SIG-M5 (cell line): ENCODE measurements at places on chromosomes 1 and 21.
A peak's percentile ranks its signal among the peaks of the same experiment; 100 is the strongest.

- no peak for DNase-seq
Observed at GRCh38 chr1:54906586-54906985, 19.6 kb upstream of the DHCR24 start.

DNA sequence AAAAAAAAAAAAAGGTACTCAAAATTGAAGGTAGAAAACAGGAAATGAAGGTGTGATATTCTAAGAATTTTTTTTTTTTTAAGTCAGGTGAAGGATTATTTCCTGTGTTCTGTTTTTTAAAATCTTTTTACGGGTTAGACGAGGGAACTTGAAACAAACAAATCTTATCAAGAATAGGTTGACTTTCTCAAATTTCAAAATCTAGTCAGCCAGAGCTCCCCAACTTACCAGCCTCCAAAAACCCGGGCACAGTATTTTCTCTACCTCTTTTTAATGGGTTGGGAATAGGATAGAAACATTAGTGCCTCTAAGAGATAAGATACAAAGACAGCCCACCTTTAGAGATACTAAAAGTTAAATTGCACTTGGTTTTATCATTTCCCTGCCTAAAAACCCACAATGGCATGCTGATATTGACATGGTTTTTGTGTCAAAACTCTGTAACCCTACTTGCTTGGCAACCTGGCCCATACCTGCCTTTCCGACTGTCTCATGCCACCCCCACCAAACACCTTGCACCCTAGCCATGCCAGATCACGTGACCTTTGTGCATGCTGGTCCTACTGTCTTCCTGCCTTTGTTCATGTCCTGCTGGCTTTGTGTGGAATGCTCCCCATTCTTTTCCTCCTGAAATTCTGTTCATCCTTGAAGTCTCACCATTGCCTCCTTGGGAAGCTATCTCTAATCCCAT is 4.2 kb downstream of the RCAN3 start:
- DNase-seq: no peak

- peak; percentile 76 for DNase-seq
Observed at GRCh38 chr1:84853741-84854721, 39.0 kb downstream of the LPAR3 start.

GRCh38 chr1:9801909-9802308 is 21.9 kb downstream of the CLSTN1 start:
- no peak for DNase-seq

DNA sequence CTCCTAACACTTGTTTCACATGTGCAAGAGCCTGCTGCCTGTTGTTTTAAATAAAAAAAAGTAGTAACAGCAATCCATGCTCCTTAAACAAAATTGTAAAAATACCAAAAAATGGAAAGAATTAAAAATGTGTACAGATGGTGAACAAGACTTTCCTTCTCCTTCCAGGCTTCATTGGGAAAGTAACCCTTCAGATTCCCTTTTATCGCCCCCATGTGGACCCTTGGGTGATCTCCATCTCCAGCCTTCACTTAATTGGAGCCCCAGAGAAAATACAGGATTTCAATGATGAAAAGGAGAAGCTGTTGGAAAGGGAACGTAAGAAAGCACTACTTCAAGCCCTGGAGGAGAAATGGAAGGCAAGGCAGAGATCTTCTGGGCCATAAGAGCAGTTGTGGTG is 14.2 kb downstream of the VPS13D start:
- no peak for DNase-seq

- DNase-seq: no peak
Observed at GRCh38 chr21:25385341-25385740, 221.9 kb downstream of the MRPL39 start.

DNA sequence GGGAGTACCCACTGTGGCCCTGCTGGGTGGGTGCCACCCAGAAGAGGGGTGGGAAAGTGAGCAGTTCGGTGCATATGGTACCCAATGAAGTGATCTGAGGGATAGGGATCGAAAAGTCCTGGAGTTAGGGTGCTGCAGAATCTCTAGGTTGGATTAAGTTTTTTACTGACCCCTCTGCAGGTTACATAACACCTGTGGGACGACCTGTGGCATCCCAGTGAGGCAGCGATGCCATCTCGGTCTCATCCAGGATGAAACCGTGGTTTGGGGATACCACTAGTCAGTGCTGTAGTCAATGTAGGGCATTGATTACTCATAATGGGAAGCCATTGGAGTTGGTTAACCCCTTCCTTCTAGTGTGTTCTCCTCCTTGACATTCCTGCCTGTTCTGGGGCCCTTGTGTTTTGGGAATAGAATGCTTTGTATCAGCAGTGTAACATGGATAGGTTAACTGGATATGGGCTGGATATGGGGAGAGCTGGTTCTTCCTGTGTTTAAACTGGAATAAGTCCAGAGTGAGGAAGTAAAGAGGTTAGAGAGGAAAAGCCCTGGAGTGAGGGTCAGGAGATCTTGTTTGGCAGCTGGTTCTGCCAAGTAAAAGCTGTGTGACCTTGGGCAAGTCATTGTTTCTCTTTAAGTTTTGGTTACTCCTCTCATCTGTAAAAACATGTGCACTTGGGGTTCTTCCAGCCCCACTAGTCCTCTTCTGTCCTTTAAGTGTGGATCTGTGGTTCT is 42.8 kb upstream of the ATF3 start:
- no peak for DNase-seq

- DNase-seq: no peak
Observed at GRCh38 chr1:183872403-183872802, 67.5 kb downstream of the RGL1 start.

DNA sequence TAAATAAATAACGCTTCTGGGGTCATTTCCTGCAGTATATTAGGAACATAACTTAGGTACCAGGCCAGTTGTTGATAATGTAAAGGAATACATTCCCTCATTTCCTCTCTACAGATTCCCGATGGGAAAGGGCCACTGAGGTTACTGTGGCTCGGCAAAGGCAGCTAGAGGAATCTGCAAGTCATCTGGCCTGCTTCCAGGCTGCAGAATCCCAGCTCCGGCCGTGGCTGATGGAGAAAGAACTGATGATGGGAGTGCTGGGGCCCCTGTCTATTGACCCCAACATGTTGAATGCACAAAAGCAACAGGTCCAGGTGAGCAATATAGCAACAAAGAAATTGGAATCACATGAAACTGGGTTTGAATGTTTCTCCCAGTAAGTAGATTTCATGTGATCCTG is 109.6 kb upstream of the BMP8A start:
- DNase-seq: no peak

DNA sequence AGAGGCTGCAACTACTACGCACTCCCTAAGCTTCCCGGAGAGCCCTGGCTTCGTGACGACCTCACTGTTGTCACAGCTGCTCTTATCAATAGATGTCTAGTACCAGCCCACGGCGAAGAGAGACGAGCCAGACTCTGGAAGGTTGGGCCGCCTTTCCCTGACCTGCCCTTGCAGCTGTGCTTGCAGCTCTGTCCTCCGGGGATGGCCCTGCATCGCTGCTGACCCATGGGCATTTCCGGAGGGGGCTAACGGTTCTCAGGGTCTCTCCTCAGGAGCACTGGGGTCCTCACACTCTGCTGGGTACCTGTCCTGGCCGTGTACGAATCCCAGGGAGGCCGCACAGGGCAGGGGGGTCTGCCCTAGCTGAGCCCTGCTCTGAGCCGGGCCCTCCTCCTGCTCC is 93.8 kb upstream of the COL6A1 start:
- DNase-seq: no peak

- DNase-seq: no peak
Observed at GRCh38 chr21:22280851-22281250, 1282.6 kb downstream of the NCAM2 start.

- no peak for DNase-seq
Observed at GRCh38 chr1:174414203-174414602, 33.6 kb upstream of the GPR52 start.

DNA sequence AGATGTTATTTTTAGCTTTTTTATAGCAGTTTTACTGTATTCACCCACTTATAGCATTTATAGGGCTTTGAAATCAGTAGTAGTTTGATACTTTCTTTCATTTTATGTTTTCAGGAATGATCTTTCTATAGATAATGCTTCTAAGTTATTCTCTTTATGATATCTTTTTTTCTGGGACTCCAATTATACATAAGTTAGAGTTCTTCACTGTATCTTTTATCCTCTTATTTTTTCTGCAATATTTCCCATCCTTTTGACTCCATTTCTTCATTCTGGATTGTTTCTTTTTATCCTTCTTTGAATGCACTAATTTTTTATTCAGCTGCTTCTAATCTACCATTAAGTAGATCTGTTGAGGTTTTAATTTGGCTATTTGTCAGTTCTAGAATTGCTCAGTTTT is 73.1 kb downstream of the FMN2 start:
- no peak for DNase-seq

DNA sequence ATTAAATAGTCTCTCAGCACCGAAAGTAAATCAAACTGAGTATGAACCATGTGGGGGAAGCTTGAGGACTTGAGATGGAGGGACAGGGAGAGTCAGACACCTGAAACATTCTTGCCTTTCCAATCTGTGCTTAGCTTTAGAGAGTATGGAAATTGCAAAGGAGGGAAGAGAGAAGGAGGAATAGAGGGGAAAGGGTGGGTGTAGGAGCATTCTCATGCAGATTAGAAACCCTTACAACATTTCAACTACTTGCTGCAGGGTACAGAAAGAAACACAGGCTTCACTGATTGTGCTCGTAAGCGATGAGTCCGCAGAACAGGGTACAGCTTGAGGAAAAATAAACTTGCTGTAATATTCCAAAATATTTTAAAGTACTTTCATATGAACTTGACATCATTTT is 73.8 kb downstream of the NIBAN1 start:
- no peak for DNase-seq

- peak; percentile 87 for DNase-seq
Observed at GRCh38 chr1:161068306-161069234, 1.1 kb downstream of the ARHGAP30 start.

GRCh38 chr1:115196296-115196695 is 107.0 kb upstream of the TSPAN2 start:
- DNase-seq: no peak

GRCh38 chr1:228429007-228429406 is 12.3 kb upstream of the TRIM17 start:
- DNase-seq: no peak

DNA sequence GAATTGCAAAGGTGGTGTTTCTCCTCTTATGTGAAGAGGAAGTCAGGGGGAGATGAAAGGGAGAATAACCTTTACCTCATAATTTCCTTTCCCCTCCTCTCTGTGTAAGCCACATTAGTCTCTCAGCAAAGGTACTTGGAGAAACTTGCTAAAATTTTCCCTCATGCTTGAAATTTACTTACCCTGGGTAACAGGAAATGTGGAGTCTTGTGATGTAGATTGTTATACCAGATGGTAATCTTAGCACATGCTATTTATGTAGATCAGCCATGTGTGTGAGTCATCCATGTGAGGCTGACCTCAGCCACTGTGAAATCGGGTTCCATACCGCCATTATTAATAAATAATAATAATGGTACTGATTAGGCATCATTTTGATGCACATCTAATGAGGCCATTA is 128.4 kb downstream of the TGFB2 start:
- DNase-seq: no peak

DNA sequence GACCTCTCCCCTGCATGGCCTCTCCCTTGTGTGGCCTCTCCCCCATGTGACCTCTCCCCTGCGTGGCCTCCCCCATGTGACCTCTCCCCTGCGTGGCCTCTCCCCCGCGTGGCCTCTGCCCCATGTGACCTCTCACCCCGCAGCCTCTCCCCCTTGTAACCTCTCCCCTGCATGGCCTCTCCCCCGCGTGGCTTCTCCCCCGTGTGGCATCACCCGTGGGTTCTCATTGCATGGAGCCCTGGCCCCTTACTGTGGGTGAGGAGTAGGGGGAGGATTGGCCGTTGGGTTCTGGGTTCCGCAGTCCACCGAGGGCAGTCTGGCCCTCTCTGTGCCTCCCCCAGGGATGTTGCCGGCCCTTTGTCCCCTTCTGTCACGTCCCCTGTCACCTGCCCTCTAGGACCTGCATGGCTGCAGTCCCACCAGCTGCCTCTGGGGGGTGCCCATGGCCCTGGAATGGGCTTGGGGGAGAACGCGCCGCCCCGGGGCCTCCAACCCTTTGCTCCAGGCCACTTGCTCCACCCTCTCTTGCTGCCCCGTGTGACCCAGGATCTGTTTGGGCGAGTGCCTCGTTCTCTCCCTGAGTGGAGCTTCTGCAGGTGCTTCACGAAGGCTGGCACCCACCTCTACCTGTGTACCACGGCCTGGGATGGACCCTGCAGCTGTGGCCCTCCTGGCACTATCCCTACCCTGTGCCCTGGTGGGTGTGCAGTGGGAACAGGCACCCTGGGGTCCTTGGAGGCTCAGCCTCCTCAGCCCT is 21.3 kb downstream of the RRP1 start:
- DNase-seq: no peak
